ENCODE measurements at places on chromosomes 5 and 9.
A peak's percentile ranks its signal among the peaks of the same experiment; 100 is the strongest.

GRCh38 chr5:1546556-1546955 lies 22.8 kb upstream of the LPCAT1 start:
- DNase-seq, result no peak

DNA sequence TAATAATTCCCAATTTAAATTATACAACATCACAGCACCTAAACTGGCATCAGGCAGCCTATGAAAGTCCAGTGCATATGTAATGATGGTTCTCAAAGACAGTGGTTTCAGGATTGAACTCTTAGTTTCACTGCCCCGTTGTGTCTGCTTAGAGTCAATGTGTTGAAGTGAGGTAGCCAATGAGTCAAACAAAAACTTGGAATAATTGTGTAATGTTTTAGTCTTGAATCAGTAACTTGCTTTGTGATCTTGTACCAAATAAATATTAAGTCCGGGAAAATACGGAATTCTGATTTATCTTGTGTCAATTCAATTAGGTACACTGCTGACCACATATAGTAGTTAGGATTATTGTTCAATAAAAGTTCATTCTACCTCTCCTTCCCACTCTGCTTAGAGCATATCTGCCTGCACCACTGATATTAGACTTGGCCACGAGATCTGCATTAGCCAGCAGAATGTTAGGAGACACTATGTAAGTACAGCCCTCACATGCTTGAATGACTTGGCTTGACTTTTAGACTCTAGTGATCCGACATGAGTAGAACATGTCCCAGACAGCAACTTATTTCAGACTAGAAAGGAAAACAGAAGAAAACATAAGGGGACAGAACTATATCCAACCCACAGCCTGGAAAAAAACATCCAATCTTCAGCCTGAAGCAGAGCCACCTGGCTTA lies 441.5 kb upstream of the PTGER4 start:
- no peak for DNase-seq

GRCh38 chr5:124754206-124754927 lies 7.9 kb upstream of the ZNF608 start:
- DNase-seq, result no peak

DNA sequence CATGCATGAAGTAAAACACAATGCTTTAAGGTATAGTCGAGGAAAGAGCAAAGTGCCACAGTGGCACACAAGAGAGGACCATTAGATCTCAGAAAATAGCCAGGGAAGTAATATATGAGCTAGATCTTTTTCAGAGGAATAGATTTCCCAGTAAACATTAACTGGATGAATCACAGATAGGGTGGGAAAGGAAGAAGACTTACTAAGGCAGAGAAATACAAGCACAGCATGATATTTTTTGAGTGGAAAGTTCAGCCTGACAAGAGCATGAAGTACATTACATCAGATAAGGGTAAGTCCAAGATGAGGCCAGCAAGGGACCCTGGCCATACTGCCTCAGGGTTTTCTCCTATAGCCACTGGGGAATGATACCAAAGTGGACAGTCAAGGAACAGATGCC lies 804.6 kb upstream of the DMAC1 start:
- DNase-seq, result no peak

DNA sequence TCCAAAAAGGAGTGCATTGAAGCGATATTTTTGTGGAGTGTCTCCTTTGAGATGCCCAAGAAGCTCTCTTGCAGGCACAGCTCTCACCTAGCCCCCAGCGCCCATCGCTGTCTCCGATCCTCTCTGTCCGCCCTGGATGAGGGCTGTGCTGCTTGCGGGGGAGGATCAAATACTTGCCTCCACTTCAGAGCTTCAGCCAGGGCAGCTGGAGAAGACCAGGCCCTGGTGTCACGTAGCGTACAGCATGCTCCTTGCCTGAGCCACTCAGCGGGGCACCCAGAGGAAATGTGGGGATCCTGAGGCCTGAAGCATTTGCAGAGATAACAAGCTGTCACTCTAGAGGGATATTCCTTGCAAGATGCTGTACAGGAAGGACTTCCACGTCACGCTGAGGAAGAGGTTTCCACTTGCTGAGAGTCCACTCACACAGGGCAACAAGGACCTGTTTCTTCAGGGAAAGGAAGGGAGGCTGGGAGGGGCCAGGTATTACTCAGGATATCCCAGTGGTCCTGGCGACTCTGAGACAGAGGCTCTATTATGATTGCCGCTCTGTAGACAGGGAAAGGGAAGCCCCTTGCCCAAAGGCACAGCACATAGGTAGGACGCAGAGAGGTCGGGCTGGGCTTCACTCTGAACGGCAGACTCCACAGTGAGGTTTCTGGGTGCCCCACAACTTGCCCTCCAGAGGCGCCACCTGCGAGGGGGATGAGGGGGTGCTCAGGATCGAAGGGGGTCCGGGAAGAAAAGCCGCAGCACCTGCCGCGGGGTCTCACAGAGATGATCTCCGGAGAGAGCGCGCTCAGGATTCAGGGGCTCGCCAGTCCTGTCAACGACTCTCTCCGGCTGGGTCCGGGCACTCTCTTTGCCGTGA lies 64.0 kb downstream of the CRB2 start:
- DNase-seq, result no peak

DNA sequence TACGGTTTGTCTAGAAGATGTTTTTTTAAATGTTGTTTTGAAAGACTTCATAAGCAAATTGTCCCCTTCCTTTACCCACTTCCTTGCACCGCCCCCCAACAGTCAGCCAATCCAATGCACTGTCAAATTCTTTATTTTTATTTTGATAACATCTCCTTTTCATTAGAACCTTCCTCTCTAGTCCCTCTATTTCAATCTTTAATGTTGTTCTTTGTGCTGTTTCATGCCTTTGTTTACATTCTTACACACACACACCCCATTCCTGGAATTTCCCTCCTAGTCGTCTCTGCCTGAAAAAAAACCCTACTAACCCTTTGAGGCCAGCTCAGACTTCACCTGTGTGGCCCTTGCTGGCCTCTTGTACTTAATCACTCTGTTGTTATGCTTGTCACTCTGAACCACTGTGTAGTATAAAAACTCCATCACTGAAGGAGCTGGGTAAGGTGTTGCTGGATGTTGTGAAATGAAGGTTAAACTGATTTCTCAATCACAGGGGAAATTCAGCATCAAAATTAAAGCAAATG lies 133.4 kb downstream of the UGCG start:
- DNase-seq, result no peak

DNA sequence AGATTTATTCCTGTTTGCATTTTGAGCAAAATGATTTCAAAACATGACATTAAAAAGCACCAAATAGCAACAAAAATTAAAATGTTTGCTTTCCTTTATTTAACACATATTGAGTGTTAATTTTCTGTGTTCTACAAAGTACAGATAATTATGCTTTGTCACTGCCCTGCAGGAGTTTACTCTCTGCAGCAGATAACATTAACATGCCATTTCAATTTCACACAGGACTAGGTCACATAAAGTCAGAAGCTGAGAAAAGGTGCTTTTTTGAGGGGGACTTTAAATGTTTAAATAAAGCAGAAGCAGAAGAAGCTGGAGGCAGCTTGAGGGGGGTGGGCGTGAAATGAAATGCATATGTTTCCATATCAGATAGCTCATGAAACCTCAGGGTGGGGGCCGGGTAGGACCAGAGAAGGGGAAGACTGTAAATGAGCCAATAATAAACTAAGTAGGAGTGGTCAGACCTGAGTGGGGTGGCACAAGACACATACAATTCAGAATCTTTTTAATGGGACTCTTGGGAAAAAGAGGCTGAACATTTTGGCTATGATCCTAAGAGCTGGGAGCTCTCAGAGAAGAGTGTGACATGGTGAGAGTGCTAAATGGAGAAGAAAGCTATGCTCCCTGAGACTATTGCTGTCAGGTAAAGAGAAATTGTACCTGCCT lies 387.5 kb downstream of the FAM170A start:
- DNase-seq, result no peak

DNA sequence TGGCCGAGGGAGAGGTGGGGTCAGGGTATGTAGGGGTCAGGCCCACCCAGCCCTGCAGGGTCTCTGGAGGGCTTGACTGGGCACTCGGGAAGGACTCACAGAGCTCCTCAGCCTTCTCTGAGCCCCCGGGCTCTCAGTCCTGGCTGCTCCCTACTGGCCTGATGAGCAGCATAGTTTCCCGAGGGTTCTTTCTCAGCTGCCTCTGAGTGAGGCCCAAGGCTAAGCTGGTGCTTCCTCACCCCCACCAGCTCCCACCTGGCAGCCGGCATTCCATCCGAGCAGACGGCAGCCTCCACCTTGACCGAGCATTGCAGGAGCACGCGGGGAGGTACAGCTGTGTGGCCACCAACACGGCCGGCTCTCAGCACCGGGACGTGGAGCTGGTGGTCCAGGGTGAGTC lies 56.0 kb downstream of the HMCN2 start:
- DNase-seq, result no peak

DNA sequence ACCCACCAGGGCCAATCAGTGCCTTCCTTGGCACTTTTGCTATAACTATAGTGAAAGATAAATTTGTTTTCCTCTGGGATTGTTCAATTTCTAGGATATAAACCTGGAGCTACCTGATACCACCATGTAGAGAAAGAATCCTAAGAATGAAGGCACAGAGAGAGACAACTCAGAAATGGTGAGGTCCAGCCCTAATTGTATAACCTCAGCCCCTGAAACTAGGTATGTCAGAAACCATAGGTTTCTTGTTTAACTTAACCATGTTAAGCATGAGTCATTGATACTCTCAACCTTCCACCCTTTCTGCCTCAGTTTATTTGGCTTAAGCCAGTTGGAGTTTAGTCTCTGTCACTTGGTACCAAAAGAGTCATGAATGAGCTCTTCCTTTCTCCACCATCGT lies 4.6 kb upstream of the SPZ1 start:
- no peak for DNase-seq

DNA sequence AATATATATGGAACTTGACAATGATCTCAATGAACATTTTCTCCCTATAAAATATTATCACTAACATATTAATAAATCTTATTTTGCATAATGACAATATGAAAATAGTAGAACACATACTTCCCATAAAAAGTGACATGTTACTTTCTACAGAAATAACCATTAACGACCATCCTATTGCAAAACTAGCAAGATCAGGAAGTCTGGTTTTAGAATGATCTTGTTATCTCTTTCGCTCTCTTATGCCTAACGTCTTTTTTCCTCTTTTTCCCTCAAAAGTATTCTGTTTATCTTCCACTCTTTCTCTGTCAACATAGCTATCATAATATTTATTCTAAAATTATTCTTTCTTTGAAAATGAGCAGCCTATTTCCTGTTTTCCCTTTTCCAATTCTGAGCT lies 21.6 kb upstream of the C5orf46 start:
- no peak for DNase-seq

DNA sequence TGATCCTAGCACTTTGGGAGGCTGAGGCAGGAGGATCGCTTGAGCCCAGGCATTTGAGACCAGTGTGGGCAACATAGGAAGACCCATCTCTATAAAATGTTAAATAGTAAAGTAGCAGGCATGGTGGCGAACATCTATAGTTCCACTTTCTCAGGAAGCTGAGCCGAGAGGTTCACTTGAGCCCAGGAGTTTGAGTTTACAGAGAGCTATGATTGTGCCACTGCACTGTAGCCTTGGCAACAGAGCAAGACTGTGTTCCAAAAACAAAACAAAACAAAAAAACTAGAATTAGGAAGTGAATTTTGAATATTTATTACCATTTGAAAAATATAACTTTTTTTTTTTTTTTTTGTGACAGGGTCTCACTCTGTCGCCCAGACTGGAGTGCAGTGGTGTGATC lies 26.8 kb upstream of the PAX5 start:
- no peak for DNase-seq

DNA sequence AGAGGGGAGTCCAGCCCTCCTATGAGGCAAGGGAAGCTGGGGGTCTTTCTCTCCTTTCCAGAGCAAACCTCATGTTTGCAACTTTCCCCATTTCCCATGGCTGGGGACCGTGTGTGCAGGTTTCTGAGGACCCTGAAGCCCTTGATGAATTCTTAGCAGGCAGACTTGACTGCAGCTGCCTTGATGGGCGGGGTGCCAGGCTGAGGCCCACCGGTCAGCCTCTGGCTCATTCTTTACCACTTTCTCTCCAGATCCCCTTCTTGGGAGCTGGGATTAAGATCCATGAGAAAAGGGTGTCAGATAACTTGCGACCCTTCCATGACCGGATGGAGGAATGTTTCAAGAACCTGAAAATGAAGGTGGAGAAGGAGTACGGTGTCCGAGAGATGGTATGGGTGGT lies 30.0 kb upstream of the FOXI1 start:
- DNase-seq, result no peak

- DNase-seq, result no peak
Measured at GRCh38 chr9:82140471-82140870, 151.9 kb downstream of the SPATA31D1 start.

DNA sequence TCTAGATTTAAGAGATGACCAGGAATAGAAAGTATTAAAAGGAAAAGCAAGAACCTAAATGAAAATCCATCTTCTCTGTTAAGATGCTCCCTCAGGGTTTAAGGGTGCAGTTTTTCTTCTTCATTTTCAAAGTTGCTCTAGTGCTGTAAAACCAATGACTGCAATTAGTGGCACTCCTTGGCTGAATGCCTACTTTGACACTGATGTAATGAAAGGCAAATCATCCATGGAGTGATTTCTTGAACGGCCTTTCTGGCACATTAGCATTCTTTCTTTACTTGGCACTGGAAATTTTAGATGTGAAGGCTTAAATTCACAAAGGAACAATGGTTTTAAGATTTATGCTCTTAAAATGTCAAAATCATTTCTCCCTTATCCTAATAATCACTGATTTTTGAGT lies 19.3 kb upstream of the ISCA1 start:
- no peak for DNase-seq

- peak; percentile 77 for DNase-seq
Measured at GRCh38 chr5:9239071-9239470, 306.8 kb downstream of the SEMA5A start.

DNA sequence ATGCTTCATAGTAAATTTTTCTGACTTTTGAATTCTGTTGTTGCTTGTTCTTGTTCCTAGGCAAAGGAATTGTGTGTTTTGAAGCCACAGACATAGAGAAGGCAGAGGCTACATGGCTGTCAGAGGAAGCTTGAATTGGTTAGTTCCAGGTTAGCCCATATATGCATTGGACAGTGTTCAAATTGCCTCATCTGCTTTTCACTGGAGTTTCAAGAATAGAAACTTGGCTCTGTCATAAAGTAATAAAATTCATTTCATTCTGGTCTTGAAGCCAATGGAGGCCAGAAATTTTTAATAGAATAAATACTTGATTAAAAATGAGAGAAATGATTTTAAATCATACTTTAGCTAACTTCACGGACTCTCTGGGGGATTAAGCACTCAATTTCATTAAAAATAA lies 178.0 kb downstream of the YIPF5 start:
- DNase-seq, result no peak

- peak; percentile 67 for DNase-seq
Measured at GRCh38 chr5:142716963-142717362, 31.1 kb upstream of the FGF1 start.

- peak; percentile 93 for DNase-seq
Measured at GRCh38 chr9:96344458-96345180, 38.9 kb downstream of the SLC35D2 start.
